ENCODE measurements at places on chromosomes 12 and 14.

DNA sequence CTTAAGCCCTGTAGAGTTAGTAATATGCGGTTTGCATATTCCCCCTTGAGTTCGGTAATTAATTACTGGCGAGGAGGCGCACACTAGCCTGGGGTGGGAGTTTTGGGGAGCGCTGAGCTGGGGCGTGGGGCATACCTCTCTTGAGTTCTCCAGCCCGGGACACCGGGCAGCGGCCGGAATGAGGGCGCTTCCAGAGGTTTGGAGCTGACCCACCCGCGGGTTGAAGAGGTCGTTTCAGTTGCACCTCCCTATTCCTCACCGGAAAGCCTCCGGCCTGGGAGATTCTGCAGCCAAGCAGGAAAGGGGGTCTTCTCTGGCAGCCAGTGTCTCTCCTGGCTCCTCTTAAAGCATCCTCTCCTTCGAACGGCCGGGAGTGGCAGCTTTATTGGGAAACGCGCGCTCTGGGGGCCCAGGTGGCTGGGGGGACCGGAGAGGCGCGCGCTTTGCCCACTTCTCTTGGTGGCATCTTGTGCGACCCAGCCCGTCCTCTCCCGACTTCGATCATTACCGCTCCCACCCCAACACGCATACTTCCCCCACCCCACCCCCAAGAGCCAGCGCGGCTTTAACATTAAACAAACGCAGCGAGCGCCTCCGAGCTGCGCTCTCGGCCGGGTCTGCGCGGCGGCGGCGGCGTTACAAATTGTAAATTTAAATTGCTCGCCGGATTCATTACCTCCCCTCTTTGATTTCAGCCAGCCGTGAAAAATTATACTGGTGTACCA is 3.9 kb upstream of the LHX5 start:
- no peak for DNase-seq

- no peak for DNase-seq
These were observed 4.3 kb upstream of the ABCD2 start for GRCh38 chr12:39623919-39624318.

- DNase-seq, result no peak
These were observed 11.2 kb upstream of the PYGL start for GRCh38 chr14:50955373-50956043.

GRCh38 chr14:37223947-37224474 is 26.3 kb downstream of the MIPOL1 start:
- no peak for DNase-seq
